T-cell (primary cell): ENCODE measurements at places on chromosomes 5 and 9. TPM values are rescaled to one million over a fixed set of nuclear protein-coding genes. Genes with fewer than 3 reads are reported as not detected.

DNA sequence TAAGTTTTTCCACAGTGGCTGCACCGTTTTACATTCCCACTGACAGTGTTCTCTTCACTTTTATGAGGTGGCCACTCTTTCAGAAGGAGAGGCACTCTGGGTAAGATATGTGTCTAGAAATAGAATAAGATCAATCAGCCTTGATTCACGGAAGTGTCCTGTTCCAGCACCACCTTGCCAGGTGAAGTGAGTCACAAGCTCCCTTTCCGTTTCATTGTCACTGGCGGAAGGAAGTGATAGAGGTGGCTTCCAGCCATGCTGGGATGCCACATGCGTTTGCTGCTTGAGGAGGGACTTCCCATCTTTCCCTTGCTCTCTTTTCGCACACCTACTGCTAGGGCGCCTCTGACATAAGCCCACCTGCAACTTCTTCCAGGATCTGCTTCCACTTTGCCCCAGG lies 217.1 kb downstream of the PIK3R1 start:
- DNase-seq = no peak

- DNase-seq = no peak
Measured at GRCh38 chr5:148912146-148912545, 85.7 kb downstream of the ADRB2 start.

The MAP1B gene
- total RNA-seq = 0.33 TPM

The CCL21 gene
- not detected for total RNA-seq

DNA sequence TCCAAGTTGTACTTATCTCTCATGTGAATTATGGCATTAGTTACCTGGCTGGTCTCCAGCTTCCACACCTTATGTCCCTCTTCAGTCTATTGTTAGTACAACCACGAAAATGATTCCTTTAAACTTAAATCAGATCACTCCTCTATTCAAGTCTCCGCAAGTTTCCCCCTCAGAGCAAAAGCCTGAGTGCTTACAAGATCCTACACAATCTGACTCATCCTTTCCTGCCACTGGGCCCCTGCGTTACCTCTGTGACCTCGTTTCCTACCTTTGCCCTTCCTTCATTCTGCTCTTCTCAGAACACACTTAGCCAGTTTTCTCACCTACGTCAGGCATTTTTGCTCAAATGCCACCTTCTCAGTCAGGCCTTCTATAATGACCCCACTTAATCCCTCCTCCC lies 45.1 kb upstream of the GLIS3 start:
- no peak for DNase-seq

GRCh38 chr5:171010086-171010485 lies 148.3 kb downstream of the RANBP17 start:
- DNase-seq = no peak

The DOCK2 gene
- total RNA-seq = 168 TPM

- no peak for DNase-seq
Measured at GRCh38 chr5:159179529-159180305, 29.6 kb downstream of the RNF145 start.

GRCh38 chr5:26582350-26583045 lies 455.9 kb downstream of the CDH9 start:
- no peak for DNase-seq

GRCh38 chr5:68024426-68024825 lies 191.1 kb upstream of the PIK3R1 start:
- no peak for DNase-seq

GRCh38 chr5:87912419-87912818 lies 356.2 kb downstream of the TMEM161B start:
- DNase-seq = no peak

- no peak for DNase-seq
Measured at GRCh38 chr5:136001466-136001981, 27.3 kb upstream of the TGFBI start.

DNA sequence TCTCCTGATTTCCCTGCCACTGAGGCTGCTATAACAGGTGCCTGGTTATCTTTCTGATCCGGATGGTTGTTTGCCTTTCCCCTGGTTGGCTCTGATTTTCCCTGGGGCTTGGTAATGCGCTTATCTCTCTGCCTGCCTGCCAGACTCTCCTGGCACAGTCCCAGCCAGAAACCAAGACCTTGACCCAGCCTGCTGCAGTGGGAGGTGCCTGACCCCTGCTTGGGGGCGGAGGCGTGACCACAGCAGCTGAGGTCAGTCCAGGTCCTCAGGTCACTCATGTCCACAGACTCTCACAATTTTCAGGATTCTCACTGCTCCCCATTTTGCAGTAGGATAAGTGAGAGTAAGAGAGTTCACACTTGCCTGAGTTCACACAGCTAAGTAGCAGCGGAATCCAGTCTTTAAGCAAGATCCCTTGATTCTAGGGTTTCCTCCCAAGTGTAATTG lies 24.4 kb upstream of the SYNPO start:
- no peak for DNase-seq

GRCh38 chr5:154464438-154464837 lies 13.6 kb downstream of the HAND1 start:
- DNase-seq = no peak

The SHC3 gene
- total RNA-seq = 0.18 TPM

DNA sequence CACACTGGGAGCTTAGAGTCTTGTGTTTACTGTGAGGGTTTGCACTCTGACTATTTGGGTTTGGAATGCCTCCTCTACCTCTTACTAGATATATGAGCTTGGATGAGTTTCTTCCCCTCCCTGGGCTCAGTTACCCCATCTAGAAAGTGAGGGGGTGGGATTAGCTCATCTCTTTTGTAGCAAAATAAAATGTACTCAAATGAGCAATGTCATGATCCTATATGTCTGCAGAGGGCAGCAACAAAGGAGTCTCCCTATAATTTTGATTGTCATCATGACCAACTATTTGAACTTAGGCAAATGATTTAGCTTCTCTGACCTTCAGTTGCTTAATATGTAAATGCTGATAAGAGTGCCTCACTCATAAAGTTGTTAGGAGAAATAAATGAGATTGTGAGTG lies 109.0 kb downstream of the DPYSL3 start:
- no peak for DNase-seq

GRCh38 chr5:157004893-157005551 lies 42.0 kb upstream of the TIMD4 start:
- no peak for DNase-seq

The FBLL1 gene
- total RNA-seq = 0.18 TPM

DNA sequence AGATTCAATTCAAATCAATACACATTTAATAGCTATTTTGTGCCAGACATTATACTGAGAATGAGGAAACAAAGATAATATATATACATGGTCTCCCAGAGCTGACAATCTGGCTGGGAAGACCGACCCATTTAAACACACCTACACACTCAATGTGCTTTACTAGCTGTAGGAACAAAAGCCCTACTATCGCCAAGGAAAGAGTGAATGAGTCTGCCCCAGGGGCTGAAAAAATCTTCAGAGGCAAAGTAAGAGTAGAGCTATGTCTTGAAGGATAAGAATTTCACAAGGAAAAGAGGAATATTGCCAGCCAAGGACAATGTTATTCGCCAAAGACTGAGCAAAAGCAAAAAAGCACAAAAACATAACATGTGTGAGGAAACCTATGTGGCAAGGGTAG lies 6.6 kb downstream of the PFDN1 start:
- no peak for DNase-seq

DNA sequence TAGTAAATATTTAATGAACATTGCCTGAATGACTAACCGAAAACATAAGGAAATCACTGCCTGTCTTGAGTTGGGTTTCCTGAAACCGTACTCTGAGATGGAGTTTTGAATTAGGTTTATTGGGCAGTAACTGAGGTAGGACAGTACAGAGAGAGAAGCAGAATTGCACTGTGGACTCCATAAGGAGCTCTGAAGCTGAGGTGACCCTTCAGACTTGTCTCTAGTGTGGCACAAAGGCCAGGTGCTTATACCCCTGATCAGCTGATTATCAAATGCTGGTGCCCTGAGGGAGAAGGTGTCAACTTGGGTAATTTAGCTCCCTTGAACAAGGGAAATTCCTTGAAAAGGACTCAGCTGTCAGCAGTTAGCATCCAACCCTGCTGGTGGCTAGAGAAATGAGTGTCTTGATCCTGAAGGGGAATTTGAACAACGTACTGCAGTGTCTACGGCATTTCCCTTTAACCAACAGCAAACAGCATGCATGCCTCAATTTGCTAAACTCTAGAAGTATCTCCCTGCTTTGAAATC lies 135.0 kb upstream of the SMARCA2 start:
- no peak for DNase-seq

The ANKRD20A1 gene
- not detected for total RNA-seq

- no peak for DNase-seq
Measured at GRCh38 chr9:82012276-82012675, 23.7 kb downstream of the SPATA31D1 start.
